ENCODE measurements at places on chromosomes 2 and 18.

DNA sequence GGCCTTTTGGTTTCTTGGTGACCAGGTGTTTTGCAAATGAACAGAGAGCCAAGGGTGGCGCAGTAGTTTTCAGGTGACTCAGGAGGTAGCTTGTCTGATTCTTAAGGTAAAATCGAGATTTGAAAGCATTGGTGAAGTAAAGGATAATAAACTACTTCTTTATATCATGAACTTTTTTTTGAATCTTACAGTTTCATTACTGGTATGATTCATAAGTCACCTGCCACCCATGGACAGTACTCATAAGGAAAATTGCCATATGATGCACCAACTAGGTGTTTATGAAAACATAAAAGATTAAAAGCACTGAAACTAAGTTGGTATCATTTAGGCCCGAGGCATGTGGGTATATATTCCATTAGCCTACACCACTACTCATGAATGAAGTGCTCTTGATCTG lies 84.1 kb upstream of the MGAT5 start:
- no peak for DNase-seq

GRCh38 chr2:196924051-196924450 lies 2.5 kb downstream of the PGAP1 start:
- no peak for DNase-seq

GRCh38 chr2:182866461-182867406 lies at the start of gene FRZB:
TSS of gene FRZB (minus strand) at chr2:182866637. CDS start at chr2:182866552, 85 bp downstream.
- no peak for DNase-seq

- no peak for DNase-seq
These were observed 239.4 kb upstream of the TANK start for GRCh38 chr2:160920791-160921303.

GRCh38 chr18:79493801-79494211 lies 98.1 kb downstream of the NFATC1 start:
- DNase-seq, result no peak

- no peak for DNase-seq
These were observed 135.0 kb downstream of the ALK start for GRCh38 chr2:29786361-29786760.

DNA sequence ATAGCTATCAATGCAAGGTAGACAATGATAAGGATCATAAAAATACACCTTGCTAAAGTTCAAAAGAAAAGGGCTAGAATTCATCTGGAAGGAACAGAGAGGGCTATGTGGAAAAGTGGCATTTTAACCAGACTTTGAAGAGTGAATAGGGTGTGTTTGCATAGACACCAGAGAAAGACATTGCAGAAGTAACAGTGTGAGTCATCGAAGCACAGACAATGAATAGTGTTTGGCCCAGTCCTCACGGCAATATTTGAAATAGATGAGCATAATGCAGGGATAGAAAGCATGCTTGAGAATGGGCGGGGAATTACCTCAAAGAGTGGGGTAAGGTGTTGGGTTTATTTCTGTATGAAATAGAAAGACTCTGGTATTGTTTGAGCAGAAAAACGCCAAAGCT lies 24.2 kb downstream of the MYT1L start:
- no peak for DNase-seq

DNA sequence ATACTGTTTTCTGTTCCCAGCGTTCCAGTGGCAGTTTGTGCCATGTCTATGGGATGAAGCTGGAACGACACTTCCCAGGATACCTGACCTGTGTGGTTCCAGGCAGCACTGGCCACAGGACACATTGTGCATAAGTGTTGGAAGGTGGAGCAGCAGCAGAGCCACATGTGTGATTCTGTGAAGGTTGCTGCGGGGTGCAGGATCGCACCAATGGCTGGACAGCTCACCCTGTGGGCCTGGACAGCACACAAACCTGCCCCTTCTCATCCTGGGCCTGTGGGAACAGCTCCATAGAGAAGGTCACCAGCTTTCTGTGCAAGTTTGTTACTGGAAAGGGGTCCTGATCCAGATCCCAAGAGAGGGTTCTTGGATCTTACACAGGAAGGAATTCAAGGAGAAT lies 252.2 kb upstream of the RAB6C start:
- no peak for DNase-seq

DNA sequence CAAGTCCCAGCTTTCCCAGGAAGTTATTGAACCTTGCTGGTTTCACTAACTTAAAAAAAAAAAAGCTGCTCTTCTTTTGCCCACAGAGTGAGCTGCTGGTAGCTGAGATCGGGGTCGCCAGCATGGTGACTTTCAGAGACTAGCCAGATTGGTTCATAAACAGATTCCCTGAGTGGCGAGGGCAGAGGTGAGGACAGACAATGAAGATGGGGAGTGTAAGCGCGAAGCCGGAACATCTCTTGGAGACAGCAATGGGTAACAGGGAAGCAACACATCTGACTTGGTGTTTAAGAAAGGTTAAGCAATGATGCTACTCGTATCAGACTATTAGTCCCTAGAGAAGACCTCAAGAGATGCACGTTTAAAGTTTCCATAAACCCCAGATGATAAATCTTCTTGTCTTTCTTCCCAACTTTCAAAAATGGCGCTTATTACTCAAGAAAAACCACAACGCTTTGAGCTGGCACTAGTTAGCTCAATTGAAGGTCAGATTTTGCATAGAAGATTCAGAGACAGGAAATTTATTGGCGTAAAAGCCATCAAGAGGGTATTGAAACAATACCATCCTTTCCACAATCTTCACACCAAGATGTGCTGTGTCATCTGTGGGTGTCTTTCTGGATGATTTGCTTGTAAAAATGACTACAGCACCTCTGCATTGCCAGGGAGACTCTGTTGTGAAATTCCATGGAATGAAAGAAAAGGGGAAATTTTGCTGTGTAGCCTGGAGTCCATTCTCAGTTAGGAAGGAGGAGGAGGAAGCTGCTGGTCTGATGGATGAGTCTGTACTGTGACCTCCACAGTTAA lies 193.1 kb upstream of the CXCR4 start:
- no peak for DNase-seq

GRCh38 chr2:24850944-24851343 lies 57.7 kb downstream of the CENPO start:
- DNase-seq, result no peak

- no peak for DNase-seq
These were observed 417.9 kb upstream of the GCFC2 start for GRCh38 chr2:76128622-76129021.

DNA sequence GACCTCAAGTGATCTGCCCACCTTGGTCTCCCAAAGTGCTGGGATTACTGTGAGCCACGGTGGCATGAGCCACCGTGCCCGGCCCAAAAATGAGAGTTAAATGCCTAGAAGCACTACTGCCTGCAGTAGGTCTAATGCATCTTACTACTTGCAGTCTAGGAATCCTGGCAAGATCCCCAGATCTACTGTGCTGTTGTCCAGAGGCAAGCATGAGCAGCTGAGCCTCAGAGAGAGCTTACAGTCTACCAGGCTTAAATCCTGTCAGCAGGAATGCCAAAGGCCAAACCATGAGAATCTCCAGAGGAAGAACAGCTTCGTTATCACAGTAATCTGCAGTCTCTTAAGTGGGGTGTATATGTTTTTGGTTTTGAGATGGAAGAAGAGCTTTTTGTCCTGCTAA lies 54.4 kb downstream of the XRCC5 start:
- no peak for DNase-seq

GRCh38 chr2:228917220-228917619 lies 353.9 kb downstream of the PID1 start:
- no peak for DNase-seq

- DNase-seq, result peak; percentile 9
These were observed 13.6 kb downstream of the OTX1 start for GRCh38 chr2:63064197-63064596.

DNA sequence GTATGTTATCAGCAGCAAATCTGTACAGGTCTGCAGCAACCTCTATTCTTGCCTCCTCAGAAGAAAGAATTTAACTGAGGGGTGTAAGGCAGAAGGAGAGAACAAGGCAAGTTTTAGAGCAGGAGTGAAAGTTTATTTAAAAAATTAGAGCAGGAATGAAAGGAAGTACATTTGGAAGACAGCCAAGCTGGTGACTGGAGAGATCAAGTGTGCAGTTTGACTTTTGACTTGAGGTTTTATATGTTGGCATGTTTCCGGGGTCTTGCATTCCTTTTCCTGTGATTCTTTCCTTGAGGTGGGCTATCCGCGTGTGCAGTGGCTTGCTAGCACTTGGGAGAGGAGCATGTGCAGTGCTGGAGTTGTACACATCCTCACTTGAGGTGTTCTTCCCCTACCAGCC lies 16.5 kb upstream of the CERS6 start:
- no peak for DNase-seq

GRCh38 chr18:75248426-75249174 lies 38.0 kb downstream of the TSHZ1 start:
- DNase-seq, result no peak

- DNase-seq, result no peak
These were observed 33.6 kb downstream of the APCDD1 start for GRCh38 chr18:10488017-10488416.

- DNase-seq, result no peak
These were observed 336.0 kb upstream of the HNRNPA3 start for GRCh38 chr2:176876493-176877103.

DNA sequence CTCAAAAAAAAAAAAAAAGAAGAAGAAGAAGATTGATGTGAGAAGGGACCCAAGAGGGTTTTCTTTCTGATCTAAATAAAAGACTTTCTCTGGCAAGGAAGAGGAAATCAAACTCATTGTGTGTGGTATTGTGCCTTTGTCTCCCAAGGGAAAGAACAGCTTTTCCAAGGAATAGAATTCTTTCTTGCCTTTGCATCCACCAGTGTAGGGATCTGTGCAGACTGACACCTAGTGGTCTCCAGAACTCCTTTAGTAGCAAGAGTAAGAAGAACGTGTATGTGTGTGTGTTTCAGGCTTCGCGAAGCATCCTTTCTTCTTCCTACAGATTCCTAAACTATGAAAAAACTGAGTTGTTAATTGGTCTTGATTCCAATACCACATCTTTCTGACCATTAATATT lies 33.5 kb upstream of the CRIM1 start:
- no peak for DNase-seq

DNA sequence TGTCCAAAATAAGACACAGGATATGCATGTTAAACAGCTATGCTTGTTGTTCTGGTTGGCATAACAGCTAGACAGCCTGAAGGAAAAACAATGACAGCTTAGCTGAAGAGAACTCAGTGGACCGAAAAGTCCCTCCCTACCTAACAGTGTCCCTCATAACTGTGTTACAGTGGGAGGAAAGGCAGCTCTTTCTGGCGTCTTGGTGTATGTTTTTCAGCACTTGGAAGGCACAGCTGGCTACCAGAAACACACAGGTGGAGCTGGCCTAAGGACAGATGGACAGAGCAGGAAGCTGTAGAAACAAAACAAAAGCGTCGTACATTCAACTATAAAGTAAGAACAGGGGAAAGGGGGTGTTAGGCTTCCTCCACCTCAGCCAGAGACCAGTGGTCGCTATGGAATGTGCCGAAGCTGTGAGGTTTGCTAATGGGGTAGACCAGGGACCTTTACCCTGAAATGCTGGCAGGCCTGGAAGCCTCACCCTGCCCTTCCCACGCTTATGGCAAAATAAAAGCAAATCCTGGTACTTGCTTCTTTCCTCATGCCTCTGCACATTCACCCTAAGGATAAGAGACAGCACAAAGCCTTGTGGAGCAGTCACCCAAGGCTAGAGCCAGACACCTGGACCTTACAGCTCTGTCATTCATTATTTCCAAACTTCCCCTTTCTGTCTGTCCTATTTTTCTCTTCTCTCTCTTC lies 103.5 kb upstream of the TRIB2 start:
- DNase-seq, result no peak

GRCh38 chr2:39218391-39218790 lies 25.4 kb downstream of the CDKL4 start:
- no peak for DNase-seq

GRCh38 chr2:55025082-55025481 lies 25.2 kb downstream of the RTN4 start:
- no peak for DNase-seq

DNA sequence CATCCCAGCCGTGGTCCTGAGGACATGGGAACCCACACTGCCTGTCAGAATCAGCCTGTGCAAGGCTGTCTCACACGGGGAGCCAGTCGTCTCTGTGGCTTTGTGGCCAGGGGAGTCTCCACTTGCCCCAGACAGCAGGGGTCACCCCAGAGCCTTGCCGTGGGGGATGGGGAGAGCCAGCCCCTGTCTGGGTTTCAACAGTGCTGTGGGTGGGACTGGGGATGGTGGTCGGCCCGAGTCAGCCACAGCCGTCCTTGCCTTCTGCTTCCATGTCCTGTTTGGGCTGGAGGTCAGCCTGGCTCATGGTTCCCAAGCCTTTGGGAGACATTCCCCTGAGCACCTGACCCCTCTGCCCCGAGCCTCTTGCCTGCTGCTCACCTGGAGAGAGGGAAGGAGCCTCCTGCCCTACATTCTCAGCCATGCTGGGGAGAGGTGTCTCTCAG lies 19.6 kb downstream of the GPR35 start:
- no peak for DNase-seq

GRCh38 chr2:44680983-44681531 lies 260.4 kb upstream of the SIX3 start:
- no peak for DNase-seq

GRCh38 chr2:62550461-62550860 lies 44.5 kb upstream of the TMEM17 start:
- DNase-seq, result no peak

DNA sequence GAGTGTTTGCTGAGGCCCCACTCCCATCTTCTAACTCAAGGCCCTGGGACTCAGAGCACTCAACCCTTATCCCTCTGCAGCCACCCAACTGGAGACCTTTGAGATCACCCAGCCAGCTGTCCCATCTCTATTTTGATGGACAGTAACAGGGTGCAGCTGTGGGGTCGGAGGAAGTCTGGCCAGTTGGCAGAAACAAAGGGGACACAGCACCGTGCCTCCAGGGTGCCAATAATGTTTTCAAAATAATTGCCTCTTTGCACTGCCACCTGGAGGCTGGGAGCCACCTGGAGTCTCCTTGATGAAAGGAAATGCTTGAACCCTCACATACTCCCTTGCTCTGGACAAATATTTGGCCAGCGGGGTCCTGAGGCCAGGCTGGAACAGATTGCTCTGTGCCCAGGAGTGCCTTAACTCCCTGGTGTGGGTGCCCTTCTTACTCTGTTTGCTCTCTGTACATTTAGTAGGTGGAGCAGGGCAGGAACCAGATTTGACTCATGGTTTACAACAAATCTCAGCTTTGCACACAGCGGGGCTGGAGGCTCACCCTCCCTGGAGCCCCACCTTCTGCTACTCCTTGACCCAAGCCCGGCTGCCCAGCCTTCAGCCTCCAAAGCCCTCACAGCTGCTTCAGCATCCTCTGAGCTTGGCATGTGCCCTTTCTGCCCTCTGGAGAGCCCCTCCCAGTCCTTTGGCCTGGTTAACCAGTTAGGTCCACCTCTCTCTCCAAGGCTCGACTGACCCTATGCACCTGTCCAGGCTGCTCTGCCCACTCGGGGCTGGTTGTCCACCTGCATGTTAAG lies 17.2 kb downstream of the MAL start:
- no peak for DNase-seq

- DNase-seq, result no peak
These were observed 217.8 kb upstream of the NXPH2 start for GRCh38 chr2:138997856-138998517.

DNA sequence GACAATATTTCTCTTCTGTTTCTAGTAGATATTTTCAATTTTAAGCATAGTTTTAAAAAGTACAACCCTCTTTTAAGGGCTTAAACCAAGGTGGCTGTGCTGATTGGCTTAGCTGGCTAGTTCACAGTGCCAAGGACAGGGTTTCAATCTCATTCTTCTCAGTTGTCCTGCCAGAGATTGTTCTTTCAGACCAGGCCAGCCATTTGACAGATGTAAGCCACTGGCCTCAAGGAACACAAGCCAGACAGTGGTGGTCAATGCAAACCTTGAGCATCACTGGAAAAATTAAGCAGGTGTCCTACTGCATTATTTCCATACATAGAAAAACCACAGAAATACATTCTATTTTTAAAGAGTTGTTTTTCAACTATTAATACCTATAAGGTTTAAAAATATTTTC lies 5.9 kb downstream of the RNF103 start:
- DNase-seq, result no peak

Data from hematopoietic multipotent progenitor cell treated with erythropoietin and hydrocortisone succinate and interleukin-3 and kit ligand, for 17 days (in vitro differentiated cells).